ENCODE measurements at places on chromosomes 7 and 10. TPM values are rescaled to one million over a fixed set of nuclear protein-coding genes. Genes with fewer than 3 reads are reported as not detected.

DNA sequence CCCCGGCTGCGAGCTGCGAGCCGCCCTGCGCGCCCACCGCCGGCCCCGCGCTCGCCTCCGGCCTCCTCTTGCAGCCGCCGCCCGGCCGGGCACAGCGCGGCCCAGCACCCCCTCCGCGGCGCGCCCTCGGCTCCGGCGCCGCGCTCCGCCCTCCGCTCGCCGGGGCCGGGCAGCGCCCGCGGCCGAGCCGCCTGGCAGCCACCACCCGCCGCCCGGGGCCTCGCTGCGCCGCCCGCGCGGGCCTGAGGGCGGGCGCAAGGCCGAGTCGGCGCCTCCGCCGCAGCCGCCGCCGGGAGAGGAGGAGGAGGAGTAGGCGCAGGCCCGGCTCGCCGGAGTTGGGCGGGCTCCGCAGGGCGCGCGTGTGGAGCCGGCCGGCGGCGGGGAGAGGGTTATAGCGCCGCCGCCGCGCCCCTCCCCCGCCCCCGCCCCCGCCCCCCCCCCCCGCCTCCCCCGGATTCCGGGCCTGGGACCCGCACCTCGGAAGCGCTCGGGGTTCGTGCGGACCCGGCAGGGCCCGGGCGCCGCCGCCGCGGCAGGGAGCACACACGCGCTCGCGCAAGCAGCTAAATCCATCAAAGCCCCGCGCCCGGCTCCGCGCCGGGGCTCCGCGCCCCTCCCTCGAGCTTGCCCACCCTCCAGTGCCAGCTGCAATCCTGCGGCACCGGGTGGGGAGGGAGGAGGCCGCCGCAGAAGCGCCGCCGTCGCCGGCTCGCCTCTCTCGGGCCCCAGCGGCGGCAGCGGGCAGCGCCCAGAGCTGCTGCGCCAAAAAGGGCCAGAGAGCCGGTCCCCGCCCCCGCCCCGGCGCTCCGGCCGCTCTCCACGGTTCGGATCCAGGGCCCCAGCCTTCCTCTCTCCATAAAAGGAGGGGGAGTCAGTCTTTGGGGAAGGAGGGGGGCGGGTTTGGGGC is at the start of gene PDGFA:
Gene PDGFA, minus strand, starts transcription at position 363 of the 907 bp plus-strand sequence. CDS start 845 bp downstream, outside the sequence.
- DNase-seq, result no peak
- peak within 1 kb of the TSS; percentile 65 for H3K4me3 ChIP-seq
- H3K27ac ChIP-seq, result peak within 1 kb of the TSS; percentile 86
- H3K27me3 ChIP-seq, result peaks cover 41% of the 10 kb centered on the region
- H3K36me3 ChIP-seq, result no peaks in the 10 kb centered on the region
- peaks cover 84% of the 10 kb centered on the region for H3K4me1 ChIP-seq

The ANKRD16 gene
- total RNA-seq, result 10.5 TPM

DNA sequence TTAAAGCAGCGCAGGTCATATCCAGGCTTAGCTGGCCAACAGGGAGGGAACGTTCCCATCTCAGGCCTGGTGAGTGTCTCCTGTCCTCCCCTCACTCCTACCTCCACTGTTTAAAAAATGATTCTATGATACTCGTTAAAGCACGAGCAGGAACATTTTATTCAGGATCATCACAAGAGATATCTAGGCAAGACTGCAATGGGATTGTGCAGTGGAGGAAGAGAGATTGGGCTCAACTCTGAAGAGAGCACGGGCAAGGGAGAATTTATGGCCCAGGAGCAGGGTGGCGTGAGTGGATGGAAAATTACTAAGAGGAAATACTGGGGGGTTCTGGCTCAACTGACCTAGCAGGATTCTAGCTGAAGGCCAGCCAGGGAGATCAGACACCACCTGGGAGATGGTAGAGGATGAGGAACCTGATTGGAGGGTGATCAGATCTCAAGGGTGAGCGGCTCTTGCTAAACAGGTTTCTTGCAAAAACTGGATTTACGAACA is 9.0 kb upstream of the HSPB1 start:
- no peak for DNase-seq
- no peaks in the 10 kb centered on the region for H3K27me3 ChIP-seq
- H3K27ac ChIP-seq, result no peak overlapping the region
- H3K4me1 ChIP-seq, result peaks cover 44% of the 10 kb centered on the region
- H3K36me3 ChIP-seq, result no peaks in the 10 kb centered on the region
- no peak overlapping the region for H3K4me3 ChIP-seq

- no peak overlapping the region for H3K27ac ChIP-seq
- no peak for DNase-seq
- H3K27me3 ChIP-seq, result no peaks in the 10 kb centered on the region
- H3K36me3 ChIP-seq, result peaks cover 67% of the 10 kb centered on the region
- no peaks in the 10 kb centered on the region for H3K4me1 ChIP-seq
- no peak overlapping the region for H3K4me3 ChIP-seq
Measured at GRCh38 chr10:121845044-121845784, 82.6 kb downstream of the ATE1 start.

- no peaks in the 10 kb centered on the region for H3K36me3 ChIP-seq
- H3K27me3 ChIP-seq, result peaks cover 93% of the 10 kb centered on the region
Measured at GRCh38 chr7:27156508-27156898, at the start of gene HOXA7. TSS of gene HOXA7 (minus strand) at chr7:27156675. CDS start at chr7:27156545, 130 bp downstream.

DNA sequence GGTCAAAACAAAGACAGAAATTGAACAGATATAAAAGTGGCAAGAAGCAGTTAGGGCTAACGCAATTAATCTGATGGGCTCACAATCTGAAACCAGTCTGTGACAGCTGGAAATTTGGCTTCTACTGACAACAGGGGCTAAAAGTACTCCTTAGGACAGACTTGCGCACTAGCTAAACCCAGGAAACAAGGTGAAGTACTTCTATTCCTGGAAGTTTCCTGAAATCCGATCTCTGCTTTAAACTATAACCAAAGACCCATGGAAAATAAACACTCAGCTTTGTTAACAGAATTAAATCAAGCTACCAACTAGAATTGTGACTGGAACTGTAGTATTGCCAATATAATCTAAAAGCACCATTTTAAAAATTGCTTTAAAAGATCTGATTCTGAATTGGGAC is 520.2 kb upstream of the ZWINT start:
- no peak overlapping the region for H3K4me3 ChIP-seq
- H3K27me3 ChIP-seq, result no peaks in the 10 kb centered on the region
- no peak overlapping the region for H3K27ac ChIP-seq
- no peak for DNase-seq
- no peaks in the 10 kb centered on the region for H3K36me3 ChIP-seq

The GNGT1 gene
- total RNA-seq, result not detected

The LAMB1 gene
- 181 TPM for total RNA-seq

DNA sequence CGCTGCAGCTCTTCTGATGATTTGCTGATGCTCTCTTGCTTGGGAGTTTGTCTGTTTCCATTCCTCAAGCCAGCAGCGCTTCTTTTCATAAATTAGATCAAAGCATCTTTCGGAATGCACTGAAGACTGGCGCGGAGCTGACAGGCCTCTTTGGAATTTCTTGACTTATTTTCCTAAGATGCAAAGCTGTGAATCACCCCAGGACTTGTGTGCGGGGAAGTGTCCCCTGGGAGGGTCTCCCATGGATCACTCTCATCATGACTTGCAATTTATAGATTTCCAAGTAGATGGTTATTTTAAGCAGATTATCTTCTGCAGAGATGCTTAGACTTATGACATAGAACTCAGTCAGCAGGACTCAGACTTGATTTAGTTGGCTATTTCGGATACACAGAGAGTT is 467.2 kb downstream of the TCERG1L start:
- no peak for DNase-seq
- H3K27me3 ChIP-seq, result no peaks in the 10 kb centered on the region
- H3K27ac ChIP-seq, result no peak overlapping the region
- no peaks in the 10 kb centered on the region for H3K36me3 ChIP-seq

The FGFR2 gene
- total RNA-seq, result 0.89 TPM

DNA sequence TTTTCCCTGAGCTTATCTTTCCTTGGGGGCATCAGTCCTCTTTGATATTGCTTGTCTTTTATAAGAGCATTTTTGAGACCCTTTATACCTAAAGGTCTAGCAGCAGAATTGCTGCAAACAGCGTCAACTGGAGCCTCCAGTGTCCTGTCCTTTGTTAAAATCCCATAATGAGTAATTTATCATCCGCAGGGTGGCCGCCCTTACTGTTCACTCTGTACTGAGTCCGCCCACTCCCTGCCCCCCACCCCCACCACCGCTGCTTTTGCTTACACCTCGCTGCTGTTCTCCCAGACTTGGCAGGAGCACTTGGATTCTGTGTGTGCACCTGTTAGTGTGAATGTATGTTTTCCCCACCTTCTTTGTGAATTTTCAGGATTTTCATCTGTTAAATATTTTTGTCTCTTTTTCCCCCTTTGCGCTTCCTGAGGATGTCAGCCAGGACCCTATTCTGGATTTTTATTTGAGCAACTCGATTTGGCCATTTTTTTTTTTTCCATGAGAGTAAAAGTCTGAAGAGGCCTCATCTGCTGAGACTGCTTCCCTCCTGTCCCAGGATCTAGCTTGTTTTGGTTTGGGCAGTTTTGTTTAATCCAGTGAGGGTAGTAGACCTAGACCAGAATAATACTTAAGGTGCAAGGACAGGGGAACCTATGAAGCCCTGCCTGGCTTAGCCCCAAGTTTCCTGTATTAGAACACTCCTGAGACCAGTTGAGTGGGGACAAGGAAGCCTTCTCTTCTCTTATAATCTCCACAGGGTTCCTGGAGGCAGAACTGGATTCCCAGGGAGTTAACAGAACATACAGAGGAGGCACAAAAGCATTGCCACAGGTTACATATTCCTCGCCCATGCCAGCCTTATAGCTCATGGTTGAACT is 8.2 kb downstream of the AGFG2 start:
- H3K4me3 ChIP-seq, result peak overlapping the region; percentile 30
- H3K4me1 ChIP-seq, result peaks cover 75% of the 10 kb centered on the region

The MMP21 gene
- total RNA-seq, result 0.49 TPM

DNA sequence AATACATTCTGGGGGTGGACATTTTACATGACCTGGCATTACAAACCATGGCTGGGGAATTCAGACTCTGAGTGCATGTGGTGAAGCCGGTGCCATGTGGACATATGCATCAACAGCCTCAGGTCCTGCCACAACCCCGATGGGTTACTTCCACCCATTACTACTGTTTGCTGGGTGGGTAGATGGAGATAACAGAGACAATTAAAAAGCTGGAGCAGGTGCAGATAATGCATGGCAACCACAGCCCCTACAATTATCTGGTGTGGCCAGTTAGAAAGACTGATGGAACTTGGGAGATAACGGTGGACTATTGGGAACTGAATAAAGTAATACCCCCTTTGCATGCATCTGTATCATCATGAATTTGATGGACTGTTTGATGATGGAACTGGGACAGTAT is 21.6 kb upstream of the ADAMTS14 start:
- no peak for DNase-seq
- no peak overlapping the region for H3K4me3 ChIP-seq
- no peaks in the 10 kb centered on the region for H3K36me3 ChIP-seq
- H3K27ac ChIP-seq, result no peak overlapping the region

DNA sequence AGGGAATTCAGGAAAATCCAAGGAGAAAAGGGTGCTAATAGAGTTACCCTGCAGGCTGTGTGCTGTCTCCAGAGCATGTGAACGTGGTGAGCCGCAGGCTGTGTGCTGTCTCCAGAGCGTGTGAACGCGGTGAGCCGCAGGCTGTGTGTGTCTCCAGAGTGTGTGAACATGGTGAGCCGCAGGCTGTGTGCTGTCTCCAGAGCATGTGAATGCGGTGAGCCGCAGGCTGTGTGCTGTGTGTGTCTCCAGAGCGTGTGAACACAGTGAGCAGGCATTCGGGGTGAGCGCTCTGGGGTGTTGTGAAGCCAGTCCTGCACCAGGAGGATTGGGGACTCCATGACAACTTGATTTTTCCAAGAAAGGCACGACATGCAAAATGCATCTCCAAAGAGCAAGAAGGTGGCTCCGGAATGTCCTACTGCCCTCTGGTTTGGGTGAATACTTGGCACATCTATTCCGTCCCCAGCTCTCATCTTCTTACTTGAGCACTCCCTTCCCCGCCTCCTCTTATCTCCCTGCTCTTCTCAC is 407.9 kb upstream of the SHH start:
- no peak overlapping the region for H3K4me3 ChIP-seq
- H3K27ac ChIP-seq, result no peak overlapping the region
- no peaks in the 10 kb centered on the region for H3K27me3 ChIP-seq

- no peak overlapping the region for H3K27ac ChIP-seq
- no peaks in the 10 kb centered on the region for H3K4me1 ChIP-seq
- no peak overlapping the region for H3K4me3 ChIP-seq
- no peaks in the 10 kb centered on the region for H3K36me3 ChIP-seq
Measured at GRCh38 chr10:30977385-30977784, 54.3 kb downstream of the ZNF438 start.

DNA sequence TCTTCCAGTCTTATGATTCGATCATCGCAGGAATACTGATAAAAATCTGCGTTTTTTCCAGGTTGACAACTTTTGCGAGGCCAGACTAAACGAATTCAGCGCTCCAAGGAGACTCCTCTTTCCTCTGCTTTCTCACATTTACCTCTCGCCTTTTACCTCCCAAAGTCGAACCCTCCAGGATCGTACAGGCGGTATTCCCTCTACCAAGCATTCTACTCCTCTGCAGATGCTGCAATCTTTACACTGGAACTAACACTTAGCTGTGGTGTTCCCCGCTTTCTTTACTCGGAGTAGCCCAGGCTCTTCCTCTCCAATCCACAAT is 449 bp downstream of the NUDT5 start:
- H3K4me3 ChIP-seq, result peak overlapping the region; percentile 82
- no peaks in the 10 kb centered on the region for H3K27me3 ChIP-seq
- peaks cover 46% of the 10 kb centered on the region for H3K4me1 ChIP-seq
- DNase-seq, result no peak
- H3K27ac ChIP-seq, result peak overlapping the region; percentile 93
- peaks cover 6% of the 10 kb centered on the region for H3K36me3 ChIP-seq

The STEAP1 gene
- total RNA-seq, result 1.9 TPM

DNA sequence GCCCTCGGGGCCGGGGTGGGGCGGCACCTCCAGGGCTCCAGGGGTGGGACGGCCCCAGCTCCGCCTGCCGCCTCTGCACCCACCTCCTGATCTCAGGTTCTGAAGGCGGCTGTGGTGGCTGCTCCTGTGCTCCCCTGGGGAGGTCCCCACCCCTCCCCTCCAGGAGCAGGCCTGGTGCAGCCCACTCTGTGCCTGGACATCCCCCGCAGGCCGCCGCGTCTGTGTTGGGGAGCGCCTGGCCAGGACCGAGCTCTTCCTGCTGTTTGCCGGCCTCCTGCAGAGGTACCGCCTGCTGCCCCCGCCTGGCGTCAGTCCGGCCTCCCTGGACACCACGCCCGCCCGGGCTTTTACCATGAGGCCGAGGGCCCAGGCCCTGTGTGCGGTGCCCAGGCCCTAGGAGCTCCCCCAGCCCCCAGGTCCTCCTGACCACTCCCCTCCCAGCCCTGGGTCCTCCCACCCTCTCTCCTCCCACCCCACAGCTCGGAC is 5.5 kb downstream of the CYP2W1 start:
- no peak overlapping the region for H3K27ac ChIP-seq
- no peaks in the 10 kb centered on the region for H3K4me1 ChIP-seq
- no peaks in the 10 kb centered on the region for H3K36me3 ChIP-seq
- peaks cover 68% of the 10 kb centered on the region for H3K27me3 ChIP-seq
- no peak overlapping the region for H3K4me3 ChIP-seq

- H3K27ac ChIP-seq, result no peak overlapping the region
- no peaks in the 10 kb centered on the region for H3K36me3 ChIP-seq
- H3K4me1 ChIP-seq, result peaks cover 5% of the 10 kb centered on the region
- no peak for DNase-seq
- no peak overlapping the region for H3K4me3 ChIP-seq
Measured at GRCh38 chr7:50119815-50120637, 27.0 kb upstream of the ZPBP start.
